ENCODE measurements at places on chromosomes 6 and 20.

GRCh38 chr20:24303393-24304170 is 165.8 kb upstream of the SYNDIG1 start:
- DNase-seq, result no peak

DNA sequence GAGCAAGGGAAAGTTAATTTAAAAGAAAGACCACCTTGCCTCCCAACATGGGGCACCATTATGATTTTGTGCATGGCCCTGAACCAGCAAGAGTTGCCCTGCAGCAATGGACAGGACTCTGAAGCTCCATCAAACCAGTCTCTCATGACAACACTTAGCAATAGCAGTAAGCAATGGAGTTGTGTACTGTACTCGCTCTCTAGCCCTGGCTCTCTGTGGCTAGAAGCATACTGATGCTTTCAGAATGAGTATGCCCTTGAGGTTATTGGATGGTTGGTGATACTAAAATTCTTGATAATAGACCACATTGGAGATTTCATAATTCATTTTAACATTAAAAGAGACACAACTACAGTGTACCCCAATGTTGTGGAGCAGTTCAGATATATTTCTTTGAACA is 23.2 kb upstream of the LMBRD1 start:
- DNase-seq, result no peak

DNA sequence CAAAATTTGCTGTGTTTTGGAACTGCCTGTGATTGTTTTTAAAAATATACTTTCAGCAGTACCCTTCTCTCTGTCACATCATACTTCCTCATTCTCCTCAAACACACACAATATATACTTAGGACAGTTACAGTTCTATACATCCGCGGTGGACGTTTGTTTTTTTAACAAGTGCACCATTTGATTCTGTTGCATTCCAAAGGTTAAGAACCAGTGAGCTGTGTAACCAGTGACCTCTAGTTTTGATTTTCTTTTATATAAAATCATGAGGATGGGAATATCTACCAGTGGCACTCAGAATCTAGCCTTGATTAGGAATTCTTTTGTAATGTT is 152.8 kb downstream of the CARMIL1 start:
- DNase-seq, result no peak

DNA sequence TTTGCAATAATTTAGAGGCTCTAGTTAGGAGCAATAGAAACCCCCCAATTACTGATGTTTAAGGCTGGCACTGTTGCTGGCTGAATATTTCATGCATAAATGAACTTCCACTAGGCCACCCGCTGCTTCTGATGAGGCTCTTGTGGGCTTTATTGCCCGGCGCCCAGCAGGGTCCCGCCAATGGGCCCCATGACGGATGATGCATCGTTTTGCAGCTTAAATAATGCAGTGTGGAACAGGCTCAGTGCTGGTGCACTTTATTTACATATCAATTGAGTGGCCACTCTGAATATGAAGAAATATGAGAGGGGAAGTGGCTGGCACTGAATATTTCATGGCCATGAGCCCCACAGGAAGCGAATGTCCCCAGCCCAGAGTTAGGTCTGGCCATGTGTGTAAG is 155.3 kb upstream of the MAFB start:
- no peak for DNase-seq

DNA sequence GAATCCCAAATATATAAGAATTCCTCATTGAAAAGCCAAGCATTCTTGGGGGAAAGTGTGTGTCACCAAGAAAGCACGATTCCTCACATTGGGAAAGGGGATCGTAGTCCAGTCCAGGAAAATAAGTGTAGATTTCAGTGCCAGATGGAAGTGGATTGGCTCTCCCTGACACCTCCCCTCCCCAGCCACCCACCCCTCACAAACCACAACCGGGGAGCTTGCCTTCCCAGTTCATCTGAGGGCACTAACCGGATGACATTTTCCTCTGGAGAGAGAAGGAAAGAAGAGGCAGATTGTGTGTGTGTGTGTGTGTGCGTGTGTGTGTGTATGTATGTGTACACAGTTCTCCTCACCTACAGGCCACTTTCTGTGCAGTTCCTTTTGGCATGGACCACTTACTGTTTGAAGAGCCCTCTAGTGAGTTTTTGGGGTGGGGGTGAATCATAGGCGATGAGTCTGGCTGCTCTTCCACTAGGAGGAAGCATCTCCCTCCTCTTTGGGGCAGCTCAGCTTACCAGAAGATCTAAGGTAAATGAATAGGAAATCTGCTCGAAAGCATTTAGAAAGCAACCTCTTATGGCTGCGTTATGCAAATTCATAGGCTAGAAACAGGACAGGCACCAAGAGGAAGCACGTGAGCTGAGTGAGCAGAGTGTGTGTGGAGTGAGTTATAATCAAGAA is 20.8 kb downstream of the DAAM2 start:
- DNase-seq, result no peak

- no peak for DNase-seq
These were observed 23.7 kb upstream of the PPP1R14C start for GRCh38 chr6:150119173-150119572.

GRCh38 chr6:124389127-124389526 is 573.1 kb upstream of the RNF217 start:
- no peak for DNase-seq

DNA sequence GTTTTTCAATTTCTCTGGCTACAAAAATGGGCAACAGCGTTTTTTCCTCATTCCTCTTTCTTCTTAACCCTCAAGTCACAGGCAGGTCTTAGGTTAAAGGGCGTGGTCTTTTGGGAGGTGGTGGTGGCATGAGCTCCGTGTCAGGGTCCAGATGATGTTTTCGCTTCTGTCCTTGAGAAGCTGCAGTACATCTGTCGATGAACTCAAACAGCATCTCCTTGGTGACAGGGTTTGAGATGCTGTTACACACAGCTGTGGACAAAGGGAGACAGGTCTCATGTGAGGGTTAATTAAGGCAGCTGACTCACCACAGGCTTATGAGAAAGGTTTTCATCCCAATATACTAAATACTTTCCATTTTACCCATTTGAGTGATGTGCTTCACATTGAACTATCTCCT is 350.8 kb downstream of the RNGTT start:
- DNase-seq, result no peak

DNA sequence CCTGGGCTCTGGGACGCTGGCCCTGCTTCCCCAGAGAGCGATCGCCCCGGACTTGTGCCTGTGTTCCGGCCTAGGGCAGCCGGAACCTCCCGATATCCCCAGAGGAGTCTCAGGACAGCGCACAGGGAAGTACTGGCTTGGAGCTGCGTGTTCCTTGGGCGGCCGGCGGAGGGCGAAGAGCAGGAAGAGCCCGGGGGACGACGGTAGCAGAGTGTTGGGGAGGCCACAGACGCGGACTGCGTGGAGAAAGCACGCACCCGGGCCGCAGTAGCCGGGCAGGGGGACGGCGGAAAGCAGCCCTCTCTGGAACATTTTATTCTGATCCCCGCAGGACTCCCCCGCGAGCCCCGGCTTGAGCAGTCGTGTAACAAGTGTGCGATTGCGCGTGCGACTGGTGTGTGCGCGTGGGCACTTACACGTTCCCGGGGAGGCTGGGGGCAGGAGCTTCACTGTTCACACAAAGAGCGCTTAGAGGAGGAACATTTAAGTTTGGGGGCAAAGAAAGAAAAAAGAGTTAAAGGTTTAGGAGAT is 36.1 kb downstream of the NCR2 start:
- no peak for DNase-seq

DNA sequence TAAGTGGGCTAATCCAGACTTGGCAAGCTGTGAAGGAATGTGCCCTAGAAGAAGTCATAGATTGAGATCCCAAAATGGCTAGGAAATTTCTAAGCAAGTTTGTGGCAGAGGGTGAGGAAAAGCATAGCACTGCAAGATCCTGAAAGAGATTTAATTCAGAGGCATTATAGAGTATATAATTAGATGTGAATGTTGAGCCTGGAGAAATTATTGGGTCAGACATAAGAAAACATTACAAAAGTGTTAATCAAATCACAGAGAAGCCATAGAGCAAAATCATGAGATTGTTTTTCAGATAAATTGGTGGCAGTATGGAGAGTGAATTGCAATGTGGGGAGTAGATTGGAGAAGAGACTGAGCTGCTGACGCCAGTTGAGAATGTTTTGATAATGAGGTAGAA is 90.0 kb downstream of the CD2AP start:
- DNase-seq, result no peak

- no peak for DNase-seq
These were observed 104.3 kb downstream of the SULF2 start for GRCh38 chr20:47680804-47681529.

- DNase-seq, result no peak
These were observed 49.5 kb upstream of the B4GALT5 start for GRCh38 chr20:49762940-49763766.

DNA sequence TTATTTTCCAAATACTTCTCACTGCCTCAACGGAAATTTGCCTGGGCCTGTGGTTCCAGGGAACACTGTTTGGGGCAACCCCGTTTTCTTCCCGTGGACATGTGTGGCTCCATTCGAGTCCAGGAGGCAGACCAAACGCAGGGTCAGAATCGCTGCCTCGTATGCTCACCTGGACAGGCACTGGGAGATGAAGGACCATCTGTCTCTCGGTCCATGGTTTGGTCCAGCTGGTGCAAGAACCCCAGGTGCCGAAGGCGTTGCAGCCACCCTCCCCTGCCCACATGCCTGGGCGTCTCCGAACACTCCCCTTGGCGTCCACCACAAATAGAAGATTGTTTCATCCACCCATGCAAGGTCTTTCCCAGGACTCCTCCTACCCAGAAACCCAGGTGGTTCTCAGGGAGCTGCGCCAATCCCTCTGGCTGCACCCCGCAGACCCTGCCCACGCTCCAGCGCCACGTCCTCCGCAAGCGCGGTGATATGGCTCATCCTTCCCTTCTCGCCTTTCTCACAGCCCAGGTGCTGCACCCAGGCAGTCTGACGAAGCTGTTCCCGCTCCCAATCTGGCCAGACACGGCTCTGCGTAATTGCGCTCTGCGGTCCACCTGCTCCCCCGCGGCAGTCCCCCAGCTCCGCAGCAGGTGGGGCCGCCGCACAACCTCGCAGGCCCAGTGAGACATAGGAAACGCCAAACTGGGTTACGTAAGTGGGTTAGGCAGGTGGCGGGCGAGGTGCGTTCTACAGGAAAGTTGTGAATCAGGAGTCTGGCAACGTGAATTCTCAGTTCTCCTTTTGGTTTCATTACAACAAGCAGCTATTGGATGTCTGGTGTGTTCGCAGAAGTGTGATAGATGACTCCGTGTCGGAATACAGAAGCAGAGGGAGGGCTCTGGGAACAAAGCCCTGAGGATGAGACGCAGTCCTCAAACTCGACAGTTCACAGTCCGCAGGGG is 146.2 kb upstream of the ECI2 start:
- no peak for DNase-seq

DNA sequence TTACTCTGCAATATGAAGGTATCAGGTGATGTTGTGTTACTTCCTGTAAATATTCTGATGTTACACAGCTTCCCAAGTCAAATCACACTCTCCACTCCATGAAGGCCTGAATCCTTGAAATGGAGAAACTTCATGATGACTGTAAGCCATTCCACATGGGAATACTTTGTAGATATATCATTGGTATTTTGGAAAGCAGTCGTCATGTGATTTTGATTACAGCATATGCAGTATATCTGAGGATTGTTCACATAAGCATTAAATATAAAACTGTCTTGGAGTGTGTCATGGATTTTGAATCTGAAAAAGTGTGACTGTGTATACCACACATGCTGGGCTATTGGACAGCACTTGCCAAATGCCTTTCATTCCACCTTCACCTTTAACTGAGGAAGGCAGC is 118.3 kb upstream of the EXOC2 start:
- DNase-seq, result no peak

DNA sequence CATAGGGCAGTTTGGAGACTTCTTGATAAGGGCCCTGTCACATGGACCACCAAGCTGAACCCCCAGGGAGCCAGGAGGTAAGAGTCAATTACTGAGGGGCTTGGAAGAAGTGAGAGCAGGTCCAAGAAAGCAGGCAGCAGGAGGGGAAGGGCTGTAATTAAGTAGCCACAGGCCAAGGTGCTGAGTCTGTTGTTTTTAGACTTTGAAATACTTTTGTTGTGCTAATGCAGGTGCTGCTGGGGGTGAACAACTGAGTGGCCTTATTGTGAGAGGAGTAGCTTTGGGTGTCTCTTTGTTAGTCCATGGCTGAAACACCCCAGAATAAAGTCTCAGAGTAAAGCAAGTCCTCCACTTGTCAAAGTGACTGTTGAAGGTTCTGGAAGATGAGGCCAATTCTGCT is 267.0 kb upstream of the SUPT3H start:
- no peak for DNase-seq

- no peak for DNase-seq
These were observed 50.7 kb downstream of the MRPL14 start for GRCh38 chr6:44076356-44077213.

- no peak for DNase-seq
These were observed 98.3 kb upstream of the SASH1 start for GRCh38 chr6:148244217-148244935.

DNA sequence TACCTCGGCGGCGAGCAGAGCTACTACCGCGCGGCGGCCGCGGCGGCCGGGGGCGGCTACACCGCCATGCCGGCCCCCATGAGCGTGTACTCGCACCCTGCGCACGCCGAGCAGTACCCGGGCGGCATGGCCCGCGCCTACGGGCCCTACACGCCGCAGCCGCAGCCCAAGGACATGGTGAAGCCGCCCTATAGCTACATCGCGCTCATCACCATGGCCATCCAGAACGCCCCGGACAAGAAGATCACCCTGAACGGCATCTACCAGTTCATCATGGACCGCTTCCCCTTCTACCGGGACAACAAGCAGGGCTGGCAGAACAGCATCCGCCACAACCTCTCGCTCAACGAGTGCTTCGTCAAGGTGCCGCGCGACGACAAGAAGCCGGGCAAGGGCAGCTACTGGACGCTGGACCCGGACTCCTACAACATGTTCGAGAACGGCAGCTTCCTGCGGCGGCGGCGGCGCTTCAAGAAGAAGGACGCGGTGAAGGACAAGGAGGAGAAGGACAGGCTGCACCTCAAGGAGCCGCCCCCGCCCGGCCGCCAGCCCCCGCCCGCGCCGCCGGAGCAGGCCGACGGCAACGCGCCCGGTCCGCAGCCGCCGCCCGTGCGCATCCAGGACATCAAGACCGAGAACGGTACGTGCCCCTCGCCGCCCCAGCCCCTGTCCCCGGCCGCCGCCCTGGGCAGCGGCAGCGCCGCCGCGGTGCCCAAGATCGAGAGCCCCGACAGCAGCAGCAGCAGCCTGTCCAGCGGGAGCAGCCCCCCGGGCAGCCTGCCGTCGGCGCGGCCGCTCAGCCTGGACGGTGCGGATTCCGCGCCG is 994 bp downstream of the FOXC1 start:
- no peak for DNase-seq
